Activated T-helper 9 cell treated with anti-CD3 and anti-CD28 coated beads, Interleukin-2, amount 50 U/mL, for 16 hours (primary cell): ENCODE measurements at places on chromosomes 2 and 18.

DNA sequence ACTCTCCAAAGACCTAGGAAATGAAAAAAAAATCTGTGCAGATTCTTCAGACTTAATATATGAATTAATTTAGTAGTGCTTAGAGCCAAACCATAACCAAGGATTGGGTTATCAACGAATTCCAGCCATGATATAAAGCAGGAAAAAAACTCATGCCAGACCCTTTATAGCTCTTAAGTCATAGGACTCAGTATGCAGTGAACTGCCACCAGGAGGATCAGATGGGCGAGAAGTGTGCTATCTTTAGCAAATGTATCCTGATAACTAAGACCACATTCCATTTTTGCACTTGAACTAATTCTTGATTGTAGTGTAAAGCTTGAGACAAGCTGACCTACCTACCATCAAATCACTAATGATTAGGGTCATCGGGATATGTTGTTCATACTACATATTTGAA lies 178.1 kb downstream of the IKZF2 start:
- no peak for DNase-seq

DNA sequence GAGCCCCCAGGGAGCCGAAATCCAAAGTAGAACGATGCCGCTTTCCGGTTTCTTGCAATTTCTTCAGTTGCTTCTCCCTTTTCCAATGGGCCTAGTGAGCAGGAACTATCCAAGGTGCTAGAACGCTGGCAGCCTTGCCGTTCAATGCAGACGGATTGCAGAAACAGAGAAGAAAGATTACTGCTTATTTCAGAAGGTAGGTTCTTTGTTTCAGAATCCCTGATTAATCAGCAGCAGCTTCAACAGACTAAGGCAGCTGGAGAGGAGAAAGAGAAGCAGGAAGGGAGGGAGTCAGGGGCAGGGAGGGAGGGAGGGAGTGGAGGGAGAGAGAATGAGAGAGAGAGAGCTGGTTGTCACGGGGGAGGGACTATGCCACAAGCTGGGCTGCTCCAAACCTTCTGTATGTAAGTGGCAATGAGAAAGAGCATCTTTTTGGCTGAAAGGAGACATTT lies 576 bp downstream of the NYAP2 start:
- DNase-seq: no peak

DNA sequence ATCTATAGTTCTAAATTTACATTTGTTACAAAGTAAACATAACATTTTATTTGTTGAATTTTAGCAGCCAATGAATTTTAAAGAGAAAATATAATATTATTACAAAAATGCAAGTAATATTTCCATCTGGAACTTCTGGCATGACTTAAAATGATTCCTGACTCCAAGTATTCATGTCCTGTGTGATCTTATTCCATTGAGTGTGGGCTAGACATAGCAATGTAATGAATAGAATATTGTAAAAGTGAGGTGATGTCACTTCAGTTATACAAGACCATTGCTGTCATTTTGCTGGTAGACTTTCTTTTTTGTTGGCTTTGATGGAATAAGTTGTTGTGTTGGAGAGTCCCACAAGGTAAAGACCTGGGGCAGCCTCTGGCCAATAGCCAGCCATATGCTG lies 912.2 kb upstream of the PIK3C3 start:
- DNase-seq: no peak

DNA sequence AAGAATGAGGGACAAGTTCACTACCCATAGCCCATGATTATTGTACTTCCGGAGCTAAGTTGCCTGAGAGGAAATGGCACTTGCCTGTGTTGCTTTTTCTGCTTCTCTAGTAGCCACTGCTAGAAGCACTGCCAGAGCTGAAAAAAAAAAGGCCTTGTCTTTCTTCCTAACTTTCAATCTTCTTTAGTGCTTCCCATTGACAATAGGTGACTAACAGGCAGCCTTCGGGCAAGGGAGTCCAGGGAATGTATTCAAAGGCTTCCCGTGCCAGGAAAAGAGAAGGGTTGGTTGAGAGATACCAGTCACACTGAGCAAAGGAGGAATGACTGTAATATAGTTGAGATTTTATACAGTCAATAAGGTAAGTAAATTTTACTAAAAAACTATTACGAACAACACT lies 242.0 kb downstream of the CALCRL start:
- no peak for DNase-seq

DNA sequence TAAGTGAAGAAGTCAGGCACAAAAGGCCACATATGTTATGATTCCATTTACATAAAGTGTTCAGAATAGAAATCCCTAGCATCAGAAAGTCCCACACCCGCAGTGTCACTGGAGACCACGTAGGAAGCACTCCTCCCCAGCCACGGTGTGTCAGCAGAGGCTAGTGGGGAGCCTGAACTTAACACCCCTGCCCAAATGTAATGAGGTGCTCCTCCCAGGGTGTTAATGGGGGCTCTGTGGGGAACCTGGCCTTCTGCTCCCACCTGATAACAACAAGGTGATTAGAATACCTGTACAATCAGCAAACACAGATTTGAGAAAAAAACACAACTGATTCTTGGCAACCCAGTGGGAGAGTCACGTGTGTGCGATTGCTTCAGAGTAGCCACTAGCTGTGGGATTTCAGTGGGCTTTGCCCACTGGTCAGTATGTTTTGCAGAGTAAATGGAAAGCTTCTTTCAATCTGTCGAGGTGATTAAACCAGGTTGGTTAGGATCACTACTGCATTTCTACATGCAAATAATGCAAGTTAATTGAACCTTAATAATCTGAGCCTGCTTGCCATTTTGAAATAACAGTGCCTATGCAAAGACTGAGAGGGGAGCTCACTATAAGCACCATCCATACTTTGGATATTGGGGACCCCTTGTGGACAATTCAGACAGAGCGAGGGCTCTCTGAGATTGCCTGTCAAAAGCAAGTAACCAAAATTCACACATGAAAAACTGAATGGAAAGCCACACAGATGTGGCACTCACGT lies 20.6 kb upstream of the ATRAID start:
- no peak for DNase-seq

GRCh38 chr2:217521820-217522219 lies 481.0 kb downstream of the TNS1 start:
- no peak for DNase-seq

DNA sequence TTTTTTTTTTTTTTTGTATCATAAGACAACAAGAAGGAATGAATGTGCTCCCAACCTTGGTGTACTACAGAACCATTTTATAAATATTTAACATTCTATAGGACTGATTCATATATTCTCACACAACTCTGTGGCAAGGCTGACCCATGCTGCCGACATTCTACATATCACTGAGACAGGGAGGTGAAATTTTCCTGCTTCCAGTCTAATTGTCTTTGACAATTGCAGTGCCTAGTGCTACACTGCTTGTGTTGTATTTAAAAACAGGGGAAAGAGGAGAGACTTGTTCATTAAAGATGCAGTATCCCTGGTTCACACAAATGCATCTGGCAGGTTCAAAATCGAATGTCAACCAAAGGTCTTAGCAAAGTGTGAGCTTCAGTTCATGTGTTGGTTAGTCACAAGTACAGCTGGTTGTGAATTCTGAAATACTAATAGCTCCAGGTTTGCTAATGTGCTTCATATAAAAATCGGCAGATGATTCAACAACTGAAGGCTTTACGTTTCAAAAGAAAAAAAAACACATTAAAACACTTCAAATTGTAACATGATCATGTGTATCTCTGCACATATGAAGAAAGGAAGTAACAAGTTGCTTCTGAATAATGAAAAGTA lies 130.8 kb downstream of the FIGN start:
- no peak for DNase-seq

- DNase-seq: no peak
Measured at GRCh38 chr2:10524341-10524740, 76.2 kb upstream of the ODC1 start.

GRCh38 chr18:35089382-35089781 lies 48.2 kb downstream of the MAPRE2 start:
- no peak for DNase-seq

- DNase-seq: no peak
Measured at GRCh38 chr2:218422403-218423086, 3.6 kb downstream of the VIL1 start.

DNA sequence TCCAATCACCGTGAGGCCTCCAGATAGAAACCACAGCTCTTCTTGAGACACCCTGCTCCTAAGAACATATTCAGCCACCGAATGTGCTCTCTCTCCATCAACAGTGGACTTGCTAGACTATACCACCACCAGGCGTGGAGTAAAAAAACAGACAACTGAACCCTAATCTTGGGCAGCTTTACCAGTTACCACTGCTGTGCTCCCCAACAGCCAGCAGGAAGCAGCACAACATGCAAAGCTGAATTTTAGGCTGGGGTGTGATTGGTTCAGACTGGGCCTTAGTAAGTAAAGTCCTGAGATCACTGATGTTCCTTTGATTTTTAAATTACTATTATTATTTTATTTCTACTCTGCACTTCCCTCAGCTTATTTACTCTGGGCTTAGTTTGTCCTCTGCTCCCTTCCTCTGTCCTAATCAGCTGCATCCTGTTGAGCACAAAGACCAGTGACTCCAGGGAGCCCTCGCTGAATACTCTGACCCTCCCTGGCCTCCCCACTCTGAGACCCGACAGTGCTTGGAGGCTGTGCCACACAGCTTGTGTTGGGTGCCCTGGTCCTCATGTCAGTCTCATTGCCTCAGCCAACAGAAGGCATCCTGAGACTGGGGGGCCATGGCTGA lies 21.9 kb downstream of the MRPL35 start:
- DNase-seq: no peak

GRCh38 chr18:8999872-9000271 lies 102.6 kb upstream of the NDUFV2 start:
- no peak for DNase-seq

DNA sequence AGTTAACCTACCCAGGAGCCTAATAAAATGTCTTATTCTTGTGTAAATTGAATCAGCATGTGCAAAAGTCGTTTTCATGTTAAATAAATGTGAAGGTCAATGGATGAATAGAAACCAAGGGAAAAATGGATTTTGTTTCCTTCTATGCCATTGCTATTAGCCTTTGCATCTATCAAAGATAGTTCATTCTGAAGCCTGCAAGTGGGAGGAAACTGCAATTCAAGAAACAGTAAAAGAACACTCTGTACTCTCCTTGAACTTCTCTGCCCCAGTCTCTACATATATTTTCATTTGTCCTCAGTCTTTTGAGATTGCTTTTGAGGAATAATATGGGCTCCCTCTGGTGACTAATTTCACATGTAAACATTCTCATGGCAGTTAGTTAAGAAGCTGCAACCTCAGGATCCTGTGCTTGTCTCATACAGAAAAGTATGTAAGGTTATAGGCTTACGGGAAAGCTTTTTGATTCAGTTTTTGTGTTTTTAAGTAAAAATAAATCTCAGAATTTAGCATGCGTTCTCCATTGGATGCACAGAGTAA lies 1590.0 kb upstream of the LRRTM1 start:
- DNase-seq: no peak

DNA sequence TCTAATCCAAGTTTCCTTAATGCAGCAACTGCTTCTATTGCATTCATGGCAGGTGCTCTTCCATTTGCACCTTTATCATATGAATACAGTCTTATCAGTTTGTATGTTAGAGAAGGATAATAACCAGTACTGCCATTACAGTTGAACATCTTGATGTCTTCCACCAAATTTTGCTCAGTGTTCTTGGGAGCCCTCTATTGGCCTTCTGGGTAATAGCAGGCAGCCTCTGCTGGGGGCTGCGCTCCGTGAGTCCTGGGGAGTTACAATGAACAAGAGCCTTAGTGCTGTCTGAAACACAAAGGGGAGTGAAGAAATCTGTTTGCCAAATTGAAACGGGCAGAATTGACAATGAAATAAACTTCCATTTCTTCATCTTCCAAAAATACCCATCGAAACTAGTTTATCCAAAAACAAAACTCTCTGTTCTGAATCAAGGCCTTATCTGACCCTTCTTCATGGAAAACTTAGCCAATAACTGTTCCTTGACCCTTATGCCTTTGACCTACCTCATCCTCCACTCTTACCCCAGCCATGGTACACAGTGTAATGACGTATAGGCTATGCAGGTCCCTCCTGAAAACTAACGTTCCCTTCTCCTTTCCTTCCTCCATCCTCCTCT lies 79.9 kb downstream of the ALK start:
- DNase-seq: no peak

DNA sequence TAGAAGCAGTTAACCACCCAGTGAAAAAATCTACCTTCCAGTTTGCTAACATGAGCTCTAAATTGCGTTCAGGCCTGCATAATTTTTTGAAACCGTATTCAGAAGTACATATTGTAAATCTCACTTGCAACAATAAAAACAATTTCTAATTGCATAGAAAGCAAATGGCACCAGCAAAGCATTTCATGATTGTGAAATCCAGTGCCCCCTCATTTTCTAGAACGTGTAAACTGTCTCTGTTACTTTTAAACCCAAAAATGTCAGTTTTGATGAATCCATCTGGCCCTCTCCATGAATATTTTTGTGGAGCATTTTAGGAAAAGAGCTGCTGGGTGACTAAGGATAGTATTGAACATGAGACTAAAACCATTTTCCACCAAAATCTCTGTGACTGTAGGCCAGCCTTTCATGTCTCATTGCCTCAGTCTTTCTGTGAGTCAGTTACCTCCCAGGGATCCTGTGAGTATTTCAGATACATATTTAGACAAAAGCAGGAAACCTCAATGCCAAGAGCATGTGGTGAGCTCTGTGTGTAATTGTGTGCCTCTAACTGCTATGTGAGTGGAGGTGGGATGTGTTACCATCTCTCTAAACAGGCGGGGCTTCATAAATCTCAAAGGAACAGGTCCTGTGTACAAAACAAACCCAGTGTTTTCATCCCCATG lies 477.8 kb upstream of the DCC start:
- DNase-seq: no peak

DNA sequence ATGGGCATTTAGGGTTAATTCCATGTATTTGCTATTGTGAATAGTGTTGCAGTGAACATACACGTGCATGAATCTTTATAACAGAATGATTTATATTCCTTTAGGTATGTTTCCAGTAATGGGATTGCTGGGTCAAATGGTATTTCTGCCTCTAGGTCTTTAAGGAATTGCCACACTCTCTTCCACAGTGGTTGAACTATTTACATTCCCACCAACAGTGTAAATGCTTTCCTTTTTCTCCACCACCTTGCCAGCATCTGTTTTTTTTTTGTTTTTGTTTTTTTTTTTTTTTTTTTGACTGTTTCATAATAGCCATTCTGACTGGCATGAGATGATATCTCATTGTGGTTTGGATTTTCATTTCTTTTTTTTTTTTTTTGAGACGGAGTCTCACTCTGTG lies 62.4 kb downstream of the GTF3C3 start:
- DNase-seq: no peak

- DNase-seq: no peak
Measured at GRCh38 chr2:234038076-234038802, 12.3 kb upstream of the SPP2 start.

DNA sequence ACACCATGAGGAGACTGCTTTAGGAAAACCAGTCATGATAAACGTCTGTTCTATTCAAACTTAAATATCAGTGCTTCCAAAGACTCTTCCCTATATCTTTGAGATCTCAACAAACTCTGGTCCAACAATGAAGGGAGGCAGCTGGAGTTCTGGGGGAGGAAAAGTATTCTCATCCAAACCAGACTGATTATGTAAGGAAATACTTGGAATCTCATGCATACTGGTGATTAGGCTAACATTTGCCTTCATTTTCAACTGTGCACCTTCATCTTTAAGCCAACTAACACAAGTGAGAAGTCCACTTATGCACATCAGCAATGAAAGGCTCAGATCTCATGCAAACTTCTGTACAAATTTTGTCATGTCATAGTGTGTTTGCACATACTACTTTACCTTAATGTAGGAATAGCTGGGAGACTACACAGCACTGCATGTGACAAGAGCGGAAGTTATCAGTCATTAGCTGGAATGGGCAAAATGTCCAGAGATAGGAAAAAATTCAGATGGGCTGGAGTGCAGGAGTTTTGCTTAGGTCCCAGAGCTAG lies 67.5 kb upstream of the STK17B start:
- no peak for DNase-seq

GRCh38 chr2:33372940-33373553 lies 103.4 kb upstream of the RASGRP3 start:
- no peak for DNase-seq
